ENCODE measurements at places on chromosomes 2 and 18.

- DNase-seq = no peak
- no peak overlapping the region for H3K27ac ChIP-seq
- H3K27me3 ChIP-seq = no peaks in the 10 kb centered on the region
- H3K4me3 ChIP-seq = no peak overlapping the region
- H3K36me3 ChIP-seq = no peaks in the 10 kb centered on the region
These were observed 105.8 kb upstream of the TTN start for GRCh38 chr2:178913049-178913441.

GRCh38 chr2:236871500-236872001, 214.1 kb upstream of the COPS8 start:
- H3K4me1 ChIP-seq = no peaks in the 10 kb centered on the region
- H3K27me3 ChIP-seq = no peaks in the 10 kb centered on the region
- H3K27ac ChIP-seq = no peak overlapping the region
- H3K36me3 ChIP-seq = no peaks in the 10 kb centered on the region
- no peak for DNase-seq

- no peak overlapping the region for H3K27ac ChIP-seq
- no peak for DNase-seq
- H3K4me1 ChIP-seq = no peaks in the 10 kb centered on the region
- H3K4me3 ChIP-seq = no peak overlapping the region
These were observed 8.8 kb upstream of the THADA start for GRCh38 chr2:43604674-43605073.

- no peak for DNase-seq
- H3K36me3 ChIP-seq = no peaks in the 10 kb centered on the region
- no peak overlapping the region for H3K4me3 ChIP-seq
- no peaks in the 10 kb centered on the region for H3K4me1 ChIP-seq
- no peak overlapping the region for H3K27ac ChIP-seq
These were observed 32.2 kb upstream of the REL start for GRCh38 chr2:60849187-60849586.

DNA sequence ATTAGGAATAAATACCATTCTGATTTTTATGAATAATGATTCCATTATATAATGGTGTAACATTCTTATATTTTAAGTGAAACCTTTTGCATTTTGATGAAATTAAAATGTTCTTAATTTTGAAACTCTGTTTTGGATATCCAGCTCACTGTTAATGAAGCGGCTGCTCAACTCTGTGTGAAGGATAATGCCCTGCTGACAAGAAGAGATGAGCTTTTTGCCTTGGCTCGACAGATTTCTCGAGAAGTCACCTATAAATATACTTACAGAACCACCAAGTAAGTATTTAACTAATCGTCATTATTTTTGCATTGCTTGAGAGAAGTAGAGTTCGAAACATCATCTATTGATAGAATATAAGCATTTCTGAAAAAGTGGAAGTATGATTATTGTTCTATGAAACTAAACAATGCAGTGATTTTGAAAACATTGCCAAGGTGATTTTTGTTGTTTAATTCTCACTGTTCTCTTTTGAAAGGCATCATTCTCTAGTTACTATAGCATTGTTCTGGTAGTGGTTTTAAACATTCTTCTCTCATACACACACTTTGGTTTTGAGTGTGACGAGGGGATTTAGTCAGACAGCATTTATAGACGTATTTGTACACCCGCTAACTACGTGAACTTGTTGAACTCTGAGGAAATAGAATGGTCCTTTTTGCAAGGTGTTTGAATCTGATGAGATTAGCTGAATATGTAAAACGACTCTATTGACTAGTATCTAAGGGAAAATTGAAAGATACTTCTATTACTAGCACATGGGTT, 21.5 kb downstream of the NAB1 start:
- no peak overlapping the region for H3K4me3 ChIP-seq
- DNase-seq = no peak
- H3K36me3 ChIP-seq = peaks cover 7% of the 10 kb centered on the region

Measured in naive thymus-derived CD4-positive, alpha-beta T cell (primary cell).